ENCODE measurements at places on chromosomes 5 and 9.
A peak's percentile ranks its signal among the peaks of the same experiment; 100 is the strongest.

- no peak for DNase-seq
Observed at GRCh38 chr9:99563364-99563763, 258.3 kb upstream of the NR4A3 start.

DNA sequence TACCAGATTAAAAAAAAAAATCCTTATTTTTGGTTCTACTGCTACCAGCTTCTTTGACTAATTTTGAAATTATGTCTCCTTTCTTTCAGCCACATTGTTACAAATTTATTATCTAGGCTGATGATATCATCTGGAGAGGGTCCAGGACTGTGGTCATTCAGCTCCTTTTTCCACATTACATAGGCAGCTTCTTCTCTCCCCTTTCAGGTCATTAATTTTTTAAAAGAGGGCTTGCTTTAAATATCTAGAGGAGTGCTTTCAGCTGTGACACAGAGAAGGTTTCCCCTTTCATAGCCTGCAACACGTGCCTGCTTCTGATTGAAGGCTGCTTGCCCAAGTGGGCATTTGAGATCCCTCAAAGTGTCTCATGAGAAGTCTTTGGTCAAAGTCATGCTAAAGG lies 155.7 kb upstream of the PAPPA start:
- no peak for DNase-seq

- no peak for DNase-seq
Observed at GRCh38 chr5:100303216-100303615, 232.0 kb upstream of the FAM174A start.

- peak; percentile 67 for DNase-seq
Observed at GRCh38 chr5:1386274-1386717, 41.4 kb upstream of the CLPTM1L start.

GRCh38 chr5:159341906-159342310 lies 11.6 kb upstream of the IL12B start:
- DNase-seq, result peak; percentile 65

DNA sequence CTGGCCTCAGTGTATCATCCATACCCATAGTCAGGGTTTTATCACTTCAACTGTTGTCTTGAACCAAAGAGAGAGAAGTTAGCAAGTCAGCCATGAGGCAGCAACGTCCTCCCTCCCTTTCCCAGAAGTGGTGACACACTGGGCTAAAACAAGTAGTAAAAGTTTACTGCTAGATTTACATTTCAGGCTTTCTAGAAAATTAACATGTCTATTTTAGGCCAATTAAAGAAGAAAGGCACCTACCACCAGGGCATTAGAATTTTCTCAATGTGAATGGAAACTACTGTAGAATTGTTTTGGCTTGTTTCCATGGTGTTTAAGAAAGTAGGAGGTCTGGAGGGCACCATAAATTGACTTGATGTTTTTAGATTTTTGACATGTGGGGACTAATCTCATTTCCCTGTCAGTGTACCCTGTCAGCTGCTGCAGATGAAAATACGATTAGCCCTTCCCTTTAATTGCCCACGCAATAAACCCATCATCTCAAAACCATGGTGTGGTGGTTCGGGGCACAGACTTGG lies 121.8 kb upstream of the ELL2 start:
- peak; percentile 42 for DNase-seq

DNA sequence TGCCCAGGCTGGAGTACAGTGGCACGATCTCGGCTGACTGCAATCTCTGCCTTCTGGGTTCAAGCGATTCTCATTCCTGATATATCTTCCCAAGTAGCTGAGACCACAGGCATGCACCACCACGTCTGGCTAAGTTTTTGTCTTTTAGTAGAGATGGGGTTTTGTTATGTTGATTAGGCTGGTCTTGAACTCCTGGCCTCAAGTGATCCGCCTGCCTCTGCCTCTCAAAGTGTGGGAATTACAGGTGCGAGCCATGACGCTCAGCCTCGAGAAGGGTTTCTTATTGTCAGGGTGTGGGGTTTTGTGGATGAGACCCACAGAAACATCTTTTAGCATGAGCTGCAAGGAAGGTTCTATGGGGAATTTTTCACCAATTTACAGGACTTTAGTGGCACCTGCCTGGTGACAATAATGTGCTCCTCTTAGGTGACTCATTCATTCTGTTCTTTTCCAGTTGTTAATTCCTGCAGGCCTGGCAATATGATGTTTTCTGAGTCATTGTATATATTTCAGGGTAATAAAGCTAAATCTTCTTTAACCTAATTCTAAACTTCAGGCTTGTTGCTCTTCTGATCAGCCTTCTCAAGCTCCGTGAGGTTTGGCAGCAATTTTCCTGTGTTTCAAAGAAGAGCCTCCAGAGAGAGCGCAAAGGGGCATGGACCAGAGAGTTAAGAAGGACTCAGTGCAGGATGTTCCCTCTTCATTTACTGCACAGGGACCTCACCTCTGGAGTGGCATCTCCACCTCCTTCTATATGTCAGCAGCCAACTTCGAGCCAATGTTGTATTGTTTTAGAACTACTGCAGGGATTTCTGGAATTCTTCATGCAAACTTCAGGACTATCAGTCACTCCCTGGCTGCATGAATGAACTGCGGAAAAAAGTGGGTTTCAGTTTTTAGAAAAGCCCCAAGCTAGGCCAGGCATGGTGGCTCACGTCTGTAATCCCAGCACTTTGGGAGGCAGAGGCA lies 77.8 kb upstream of the ZNF618 start:
- no peak for DNase-seq

- no peak for DNase-seq
Observed at GRCh38 chr9:105457560-105458294, 9.9 kb downstream of the FSD1L start.

DNA sequence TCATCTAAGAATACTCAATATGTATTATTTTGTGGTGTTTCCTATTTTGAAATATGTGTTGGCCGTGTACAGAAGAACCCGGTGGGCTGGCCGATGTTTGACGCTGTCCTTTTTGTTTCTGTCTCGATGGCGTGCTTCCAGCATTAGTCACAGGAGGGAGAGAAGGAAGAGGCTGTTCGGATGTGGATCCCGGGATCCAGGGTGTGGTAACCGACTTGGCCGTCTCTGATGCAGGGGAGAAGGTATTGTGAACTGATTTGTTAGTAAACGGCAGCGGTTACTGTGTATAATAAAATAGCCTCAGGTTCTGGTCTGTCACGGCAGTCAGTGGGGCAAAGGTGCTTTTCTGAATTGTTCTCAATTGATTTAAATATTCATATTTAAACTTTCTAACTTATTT lies 275.0 kb downstream of the ARHGEF28 start:
- no peak for DNase-seq

DNA sequence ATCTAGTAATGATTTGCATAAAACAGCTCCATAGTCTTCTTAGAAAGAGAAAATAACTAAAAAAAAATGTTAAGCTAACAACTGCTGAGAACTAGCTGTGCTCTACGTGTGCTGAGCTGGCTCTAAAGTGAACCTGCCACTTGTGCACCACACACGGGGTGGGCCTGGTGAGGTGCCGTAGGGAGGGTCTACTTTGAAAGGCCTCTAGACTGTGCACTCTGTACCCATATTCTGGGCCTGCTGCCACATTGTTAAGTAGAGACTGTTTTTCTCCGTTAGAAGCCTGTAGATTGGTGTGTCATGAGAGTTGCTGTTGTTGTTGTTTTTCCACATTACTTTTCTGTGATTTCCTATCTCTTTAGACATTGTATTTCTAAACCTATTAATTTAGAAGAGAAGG lies 93.9 kb downstream of the CD180 start:
- no peak for DNase-seq

GRCh38 chr9:133274236-133275104 lies 531 bp downstream of the ABO start:
- DNase-seq, result no peak

DNA sequence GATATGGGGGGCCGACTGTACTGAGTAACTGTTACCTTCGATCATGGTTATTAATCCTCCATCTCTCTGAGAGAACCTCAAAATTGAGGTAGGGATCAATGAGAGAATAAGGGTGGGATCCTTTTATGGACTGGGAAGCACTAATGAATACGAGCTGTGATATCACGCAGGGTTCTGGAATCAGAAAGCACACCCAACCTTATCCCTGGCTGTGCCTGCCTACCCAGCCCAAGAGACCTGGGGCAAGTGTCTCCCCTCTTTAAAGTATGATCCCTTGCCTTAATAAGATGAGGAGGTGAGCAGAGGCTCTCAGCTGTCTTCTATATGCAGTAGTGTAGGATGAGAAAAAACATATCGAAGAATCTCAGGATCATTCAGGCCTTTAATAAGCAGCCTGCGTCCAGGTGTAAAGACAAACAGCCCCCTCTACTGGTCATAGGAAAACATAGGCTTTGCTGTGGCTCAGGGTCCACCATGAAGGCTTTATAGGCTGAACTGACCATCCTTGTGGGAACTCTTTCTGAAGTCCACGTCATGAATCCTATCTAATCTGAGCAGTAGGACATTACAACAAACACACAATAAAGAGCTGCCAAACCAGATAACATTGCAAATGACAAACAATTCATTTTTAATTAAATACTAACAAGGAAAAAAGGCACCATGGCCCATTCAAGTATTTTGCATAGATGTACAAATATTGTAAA lies 16.8 kb downstream of the NIPAL4 start:
- DNase-seq, result peak; percentile 34

DNA sequence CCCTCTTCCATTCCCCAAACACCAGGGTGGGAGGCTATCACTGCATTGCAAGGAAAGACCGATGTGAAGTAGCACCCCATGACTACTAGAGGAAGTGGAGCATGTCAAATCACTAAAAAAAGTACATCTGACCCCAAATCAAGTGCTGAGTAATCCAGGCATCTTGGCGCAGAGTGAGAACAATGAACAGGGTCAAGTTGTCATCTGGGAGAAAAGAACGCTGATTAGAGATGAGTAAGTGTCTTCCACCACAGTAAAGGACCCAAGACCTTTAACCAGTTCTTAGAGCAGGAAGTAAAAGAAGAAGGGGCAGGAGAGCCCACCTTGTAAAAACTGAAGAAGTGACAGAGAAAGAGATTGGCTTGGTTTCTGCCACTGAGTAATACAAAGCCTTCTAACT lies 75.0 kb upstream of the RAD23B start:
- DNase-seq, result no peak

GRCh38 chr5:35488055-35488454 lies 129.6 kb upstream of the SPEF2 start:
- DNase-seq, result no peak

- no peak for DNase-seq
Observed at GRCh38 chr9:103991698-103992097, 102.4 kb upstream of the SMC2 start.

GRCh38 chr9:108149326-108149725 lies 659.8 kb upstream of the KLF4 start:
- DNase-seq, result no peak

- no peak for DNase-seq
Observed at GRCh38 chr5:148972396-148972795, 90.5 kb downstream of the SH3TC2 start.

DNA sequence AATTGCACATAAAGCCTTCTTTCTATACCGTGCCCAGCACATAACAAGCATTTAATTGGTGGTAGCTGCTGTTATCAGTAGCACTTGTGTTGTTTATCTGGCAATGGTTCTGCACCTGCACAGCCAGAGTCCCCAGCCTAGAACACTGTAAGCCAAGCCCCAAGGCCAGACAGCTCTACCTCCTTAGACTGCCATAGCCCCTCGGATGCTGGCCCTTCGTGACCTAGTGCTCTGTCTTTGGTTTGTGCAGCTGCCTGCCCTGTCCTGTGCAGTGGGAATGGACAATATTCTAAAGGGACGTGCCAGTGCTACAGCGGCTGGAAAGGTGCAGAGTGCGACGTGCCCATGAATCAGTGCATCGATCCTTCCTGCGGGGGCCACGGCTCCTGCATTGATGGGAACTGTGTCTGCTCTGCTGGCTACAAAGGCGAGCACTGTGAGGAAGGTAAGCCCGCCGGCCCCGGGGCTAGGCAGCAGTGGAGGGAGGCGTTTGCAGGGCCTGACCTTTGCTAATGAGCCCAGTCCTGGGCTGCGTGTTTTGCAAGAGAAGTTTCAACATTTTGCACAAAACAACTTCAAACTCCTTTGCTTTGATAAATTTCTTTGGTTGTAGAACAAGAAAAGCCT lies 173.3 kb upstream of the WWC1 start:
- no peak for DNase-seq

DNA sequence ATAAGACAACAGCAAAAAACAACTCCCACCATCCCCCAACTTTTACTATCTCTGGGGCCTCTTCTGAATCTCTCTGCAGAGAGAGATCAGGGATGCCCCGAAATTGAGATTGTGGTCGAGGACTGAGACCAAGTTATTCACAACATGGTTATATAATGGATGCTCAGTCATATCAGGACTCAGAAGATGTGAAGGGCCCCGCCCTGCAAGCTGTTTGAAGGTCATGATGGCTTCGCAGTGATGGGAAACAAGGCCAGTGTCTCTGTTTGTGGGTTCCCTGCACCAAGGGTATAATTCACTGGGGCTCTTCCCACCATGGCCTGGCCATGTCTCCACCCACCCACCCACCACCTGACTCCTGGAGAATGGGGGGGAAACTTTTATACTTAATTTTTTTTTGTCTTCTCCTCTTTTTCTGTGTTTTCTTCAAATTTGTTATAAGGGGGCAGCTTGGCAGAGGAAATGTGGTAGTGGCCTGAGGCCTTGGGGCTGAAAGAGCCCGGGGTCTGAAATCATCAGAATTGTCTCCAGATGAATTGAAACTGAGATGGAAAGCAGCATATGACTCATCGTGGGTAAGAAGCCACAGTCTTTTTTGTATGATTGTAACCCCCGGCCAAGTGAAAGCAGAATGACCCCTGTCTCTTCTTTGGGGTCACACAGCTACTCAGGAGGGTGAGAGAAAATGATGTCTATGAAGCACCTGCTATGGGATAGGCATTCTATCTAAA lies 15.0 kb upstream of the TEX48 start:
- DNase-seq, result peak; percentile 87

- no peak for DNase-seq
Observed at GRCh38 chr9:126965077-126965476, 50.5 kb downstream of the RALGPS1 start.

GRCh38 chr9:764105-764524 lies 77.4 kb upstream of the DMRT1 start:
- DNase-seq, result peak; percentile 53

- DNase-seq, result no peak
Observed at GRCh38 chr9:37676411-37676830, 25.7 kb downstream of the FRMPD1 start.

DNA sequence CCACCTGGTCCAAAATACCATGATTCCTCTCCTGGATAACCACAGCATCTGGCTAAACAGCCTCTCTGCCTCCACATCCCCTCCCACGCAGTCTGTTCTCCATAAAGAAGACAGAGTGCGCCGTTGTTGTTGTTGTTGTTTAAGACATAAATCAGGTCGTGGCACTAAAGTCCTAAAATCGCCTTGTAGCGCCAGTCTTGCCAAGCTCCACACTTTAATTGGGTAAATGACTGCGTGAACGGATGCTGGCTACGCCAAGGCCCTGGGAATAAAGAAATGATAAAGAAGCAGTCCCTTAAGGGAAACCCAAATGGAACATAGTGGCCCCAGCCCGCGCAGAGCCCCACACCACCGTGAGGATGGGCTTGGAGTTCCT lies 364 bp upstream of the SFXN1 start:
- DNase-seq, result no peak

DNA sequence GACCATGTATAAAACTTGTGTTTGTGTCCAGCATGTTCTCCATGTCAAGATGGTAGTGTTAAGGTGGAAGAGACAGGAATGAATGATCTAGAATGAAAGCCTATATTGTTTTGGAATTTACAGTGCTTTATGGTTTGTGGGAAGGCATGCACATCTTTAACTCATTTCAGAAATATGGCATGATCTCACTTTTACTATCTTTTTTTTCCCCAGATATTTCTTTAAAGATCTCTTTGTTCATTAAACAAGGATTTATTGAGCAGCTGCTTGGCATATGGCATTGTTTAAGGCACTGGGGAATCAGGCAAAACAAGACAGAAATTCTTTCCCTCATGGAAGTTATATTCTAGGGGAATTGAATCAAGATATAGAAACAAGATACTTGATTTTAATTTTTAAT lies 51.7 kb downstream of the SLC12A2 start:
- no peak for DNase-seq
